ENCODE measurements at places on chromosomes 3 and 15. TPM values are rescaled to one million over a fixed set of nuclear protein-coding genes. Genes with fewer than 3 reads are reported as not detected.

The DNAJC19 gene
- 49.1 TPM for total RNA-seq

DNA sequence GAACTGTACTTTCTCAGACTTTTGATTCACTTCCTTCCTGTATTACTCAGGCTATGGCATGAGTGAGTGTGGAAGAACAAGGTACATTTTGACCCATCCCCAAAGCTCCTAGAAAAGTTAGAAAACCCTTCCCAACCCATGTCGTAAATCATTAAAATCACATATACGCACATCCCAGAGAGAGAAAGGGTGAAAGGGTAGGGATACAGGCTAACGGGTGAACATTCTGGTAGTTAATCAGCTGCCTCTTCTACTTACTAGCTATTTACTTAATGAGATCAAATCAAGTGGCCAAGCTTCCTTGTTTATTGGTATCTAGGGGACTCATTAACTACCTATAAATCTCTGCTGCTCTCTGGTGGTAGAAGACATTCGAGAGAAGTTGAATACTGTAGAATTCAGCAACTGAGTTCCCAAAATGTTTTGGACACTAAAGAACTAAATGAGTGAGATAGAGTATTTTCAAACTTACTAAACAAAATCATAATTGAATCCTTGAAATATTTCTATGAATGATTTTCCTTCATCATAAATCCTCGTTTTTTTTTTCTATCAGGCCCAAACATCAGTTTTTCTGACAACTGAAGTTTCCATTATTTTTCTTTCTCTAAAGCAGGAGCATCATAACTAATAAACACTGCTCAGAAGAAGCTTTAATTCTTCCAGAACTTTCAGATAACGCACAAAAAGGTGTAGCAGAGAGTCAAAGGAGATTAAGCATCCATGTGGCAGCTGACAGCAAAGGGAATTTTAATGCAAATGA is 124.2 kb downstream of the IMPG2 start:
- H3K27ac ChIP-seq, result no peak overlapping the region
- H3K27me3 ChIP-seq, result peaks cover 11% of the 10 kb centered on the region
- no peak for DNase-seq

The ULK3 gene
- total RNA-seq, result 56.9 TPM

- H3K27me3 ChIP-seq, result no peaks in the 10 kb centered on the region
- no peak overlapping the region for H3K4me3 ChIP-seq
- DNase-seq, result no peak
- H3K27ac ChIP-seq, result no peak overlapping the region
Observed at GRCh38 chr3:70992131-70992530, 591.4 kb downstream of the FOXP1 start.

The CAND2 gene
- 0.53 TPM for total RNA-seq

Data from activated CD8-positive, alpha-beta T cell treated with anti-CD3 and anti-CD28 coated beads, Interleukin-2, amount 10 ng/mL, durations not matched to agents 7 days and 5 days (primary cell).